Kidney epithelial cell (primary cell): ENCODE measurements at places on chromosomes 3 and 15.

DNA sequence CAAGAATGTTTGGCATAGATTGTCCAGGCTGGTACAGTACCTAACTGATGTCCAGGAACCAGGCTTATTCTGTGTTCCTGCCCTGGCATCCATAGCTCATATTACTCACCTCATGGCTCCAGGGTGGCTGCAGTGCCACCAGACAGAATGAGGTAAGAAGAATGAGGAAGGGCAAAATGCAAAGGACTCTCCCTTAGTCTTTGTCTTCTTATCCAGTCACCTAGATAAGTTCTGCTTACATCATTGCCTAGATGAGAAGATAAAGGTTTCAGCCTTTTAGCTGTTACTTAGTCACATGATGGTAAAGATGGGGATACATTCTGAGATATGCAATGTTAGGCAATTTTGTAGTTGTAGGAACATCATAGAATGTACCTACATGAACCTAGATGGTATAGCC is 45.8 kb downstream of the CHP1 start:
- DNase-seq: no peak

DNA sequence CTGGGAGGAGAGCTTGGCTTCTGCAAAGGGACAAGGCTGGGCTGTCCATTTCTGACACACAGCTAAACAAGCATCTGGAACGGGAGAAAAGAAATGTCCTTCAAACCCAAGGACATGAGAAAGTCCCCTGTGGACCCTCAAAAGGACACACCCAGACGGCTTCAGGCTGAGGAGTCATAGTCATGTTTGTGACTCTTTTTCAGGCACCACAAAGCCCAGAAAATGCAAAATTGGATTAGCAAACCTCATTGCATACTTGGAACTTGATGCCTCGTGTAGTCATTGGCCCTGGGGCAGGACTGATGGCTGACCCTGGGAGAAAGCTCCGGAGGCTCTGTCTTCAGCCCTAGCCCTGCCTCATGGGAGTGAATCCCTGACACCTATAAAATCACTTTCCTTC is 21.5 kb downstream of the FAM174B start:
- no peak for DNase-seq

- DNase-seq: no peak
Measured at GRCh38 chr3:14796403-14797077, 22.2 kb upstream of the FGD5 start.

- DNase-seq: no peak
Measured at GRCh38 chr3:32435911-32436815, 44.5 kb downstream of the CMTM7 start.

GRCh38 chr15:83207660-83208366 is at the start of gene HDGFL3:
Gene HDGFL3, minus strand, starts transcription at chr15:83207823. Its CDS starts 409 bp downstream, at chr15:83207414.
- DNase-seq: no peak

GRCh38 chr15:68271854-68272471 is 5.6 kb upstream of the FEM1B start:
- DNase-seq: peak; percentile 84

DNA sequence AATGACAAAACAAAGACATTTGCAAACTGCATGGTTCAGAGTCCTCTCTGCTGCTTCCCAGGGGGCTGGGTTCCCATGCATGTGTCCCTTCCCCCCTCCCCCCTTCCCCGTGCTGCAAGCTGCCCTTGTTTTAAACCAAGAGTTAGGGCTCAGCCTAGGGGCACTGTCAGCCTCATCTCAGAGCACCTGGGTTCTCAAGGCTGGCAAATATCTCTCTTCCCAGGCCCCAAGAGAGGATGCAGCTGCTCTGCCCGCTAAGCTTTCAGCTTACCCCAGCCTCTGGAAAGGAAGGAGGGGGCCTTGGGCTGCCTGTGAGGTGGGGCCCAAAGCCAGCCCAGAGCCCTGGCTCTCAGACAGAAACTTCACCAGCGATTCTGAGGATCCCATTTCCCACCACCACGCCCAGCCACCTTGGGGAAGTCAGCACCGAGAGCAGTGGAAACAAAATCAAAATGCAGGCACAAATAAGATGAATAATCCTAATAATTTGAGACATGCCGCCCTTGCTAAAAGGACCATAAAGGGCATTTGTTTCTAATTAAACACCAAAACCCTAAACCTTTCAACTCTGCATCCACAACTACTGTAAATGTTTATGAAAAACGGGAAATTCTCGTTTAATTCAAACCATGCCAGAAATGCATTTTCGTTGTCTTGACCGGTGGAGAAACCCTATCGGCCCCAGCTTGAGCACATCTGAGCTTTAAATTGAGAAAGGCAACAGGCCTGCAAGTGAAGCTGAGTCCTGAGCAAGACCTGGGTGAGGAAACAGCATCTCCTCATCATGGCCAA is 67.7 kb upstream of the WNT5A start:
- DNase-seq: no peak

- no peak for DNase-seq
Measured at GRCh38 chr15:48644467-48644826, 1.1 kb downstream of the FBN1 start.

DNA sequence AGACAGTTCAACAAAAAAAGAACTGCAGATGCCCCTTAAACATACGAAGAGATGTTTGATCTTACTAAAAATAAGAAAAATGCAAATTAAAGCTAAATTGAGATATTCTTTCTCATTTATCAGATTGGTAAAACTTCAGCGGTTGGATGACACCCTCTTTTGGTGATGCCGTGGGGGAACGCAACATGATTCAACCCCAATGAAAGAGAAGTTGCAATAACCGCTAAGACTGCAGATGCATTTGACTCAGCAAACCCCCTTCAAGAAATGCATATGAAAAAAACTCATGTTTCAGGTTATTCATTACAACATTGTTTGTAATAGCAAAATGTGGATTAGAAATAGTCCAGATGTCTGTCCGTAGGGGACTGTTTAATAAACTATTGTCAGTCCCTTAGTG is 3.6 kb downstream of the KLHL6 start:
- no peak for DNase-seq

DNA sequence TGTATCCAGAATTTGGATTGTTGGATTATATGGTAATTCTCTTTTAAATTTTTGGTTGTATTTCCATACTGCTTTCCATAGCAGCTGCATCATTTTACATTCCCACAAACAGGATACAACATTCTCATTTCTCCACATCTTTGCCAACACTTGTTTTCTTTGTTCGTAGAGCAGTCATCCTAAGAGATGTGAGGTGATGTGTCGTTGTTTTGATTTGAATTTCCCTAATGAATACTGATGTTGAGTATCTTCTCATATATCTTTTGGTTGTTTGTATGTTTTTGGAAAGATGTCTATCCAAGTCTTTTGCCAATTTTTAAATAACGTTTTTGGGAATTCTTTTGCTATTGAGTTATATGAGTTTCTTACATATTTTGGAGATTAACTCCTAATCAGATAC is 93.6 kb downstream of the GMNC start:
- DNase-seq: no peak

- DNase-seq: no peak
Measured at GRCh38 chr3:119716998-119717397, 14.2 kb downstream of the CFAP91 start.

GRCh38 chr3:10551821-10552630 is 46.6 kb upstream of the ATP2B2 start:
- no peak for DNase-seq

- DNase-seq: no peak
Measured at GRCh38 chr3:13018561-13019242, 54.5 kb downstream of the IQSEC1 start.
